ENCODE measurements at places on chromosomes 3 and 15. TPM values are rescaled to one million over a fixed set of nuclear protein-coding genes. Genes with fewer than 3 reads are reported as not detected.

DNA sequence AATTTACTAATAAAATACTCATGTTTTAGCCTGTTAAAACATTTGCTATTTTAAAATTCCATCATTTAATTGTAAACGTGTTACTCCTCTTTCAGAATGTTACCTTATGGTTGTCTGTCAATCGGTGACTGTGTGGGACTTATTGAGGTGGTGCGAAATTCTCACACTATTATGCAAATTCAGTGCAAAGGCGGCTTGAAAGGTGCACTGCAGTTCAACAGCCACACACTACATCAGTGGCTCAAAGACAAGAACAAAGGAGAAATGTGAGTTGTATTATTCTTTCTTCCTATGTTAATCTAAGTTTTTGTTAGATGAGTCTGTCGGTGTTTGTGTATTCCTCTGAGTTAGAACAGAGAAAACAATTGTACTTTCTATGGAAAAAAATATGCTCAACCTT is 21.7 kb downstream of the KCNMB3 start:
- DNase-seq, result no peak

GRCh38 chr15:73841756-73842725 is 31.3 kb upstream of the TBC1D21 start:
- no peak for DNase-seq

GPR176 gene
- polyA plus RNA-seq, result 14.0 TPM

DNA sequence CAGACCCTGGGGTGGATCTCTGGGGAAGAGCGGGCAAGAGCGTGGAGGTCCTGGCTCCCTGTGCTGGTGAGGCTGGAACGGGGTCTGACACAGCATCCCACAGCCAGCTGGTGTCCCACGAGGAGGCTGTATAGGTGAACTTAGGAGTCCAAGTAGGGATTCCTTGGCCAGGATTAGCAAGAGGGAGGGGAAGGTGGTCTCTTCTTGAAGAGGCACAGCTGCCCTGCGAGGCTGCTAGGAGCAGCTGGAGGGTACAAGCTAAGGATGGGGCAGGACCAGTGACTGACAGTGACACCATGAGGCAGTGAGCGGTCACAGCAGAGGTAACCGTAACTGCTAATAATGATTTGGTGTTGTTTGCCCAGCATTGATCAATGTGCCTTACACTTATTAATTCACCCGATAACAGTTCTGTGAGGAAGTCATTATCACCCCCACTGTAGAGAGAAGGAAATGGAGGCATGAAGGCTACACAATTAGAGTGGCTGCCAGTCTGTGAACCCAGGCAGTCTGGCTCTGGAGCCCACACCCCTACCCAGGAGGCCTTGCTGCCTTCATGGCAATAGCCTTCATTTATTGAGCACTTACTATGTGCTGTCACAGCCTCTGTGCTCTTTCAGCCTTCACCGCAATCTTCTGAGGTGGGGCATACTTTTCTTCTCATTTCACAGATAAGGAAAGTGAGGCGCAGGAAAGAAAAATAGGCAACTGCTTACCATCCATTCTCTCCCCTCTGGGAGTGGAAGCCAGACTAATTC is 59.4 kb downstream of the TMEM44 start:
- DNase-seq, result no peak

- DNase-seq, result no peak
Observed at GRCh38 chr3:120875989-120876388, 32.0 kb upstream of the STXBP5L start.

DNA sequence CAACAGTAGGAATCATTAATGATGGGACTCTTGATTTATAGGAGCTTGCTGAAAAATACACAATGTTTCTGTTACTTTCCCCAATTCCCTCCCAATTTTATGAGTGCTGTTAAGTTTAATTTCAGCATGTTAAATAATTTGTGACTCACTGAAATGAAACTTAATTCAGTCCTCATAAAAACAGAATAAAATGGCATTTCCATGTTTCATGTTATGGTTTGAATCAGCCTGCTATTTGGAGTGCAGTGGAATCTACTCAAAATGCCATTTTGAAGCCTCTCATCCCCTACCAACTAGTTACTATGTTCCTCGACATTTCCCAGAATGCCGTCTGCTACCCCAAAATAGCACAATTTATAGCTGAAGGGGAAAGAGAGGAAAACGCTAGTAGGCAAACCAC is 237.5 kb downstream of the ADAMTS17 start:
- DNase-seq, result no peak

CCDC39 gene
- 3.4 TPM for polyA plus RNA-seq

PDIA5 gene
- polyA plus RNA-seq, result 23.4 TPM

- no peak for DNase-seq
Observed at GRCh38 chr3:196207833-196208607, 3.2 kb downstream of the ZDHHC19 start.

- no peak for DNase-seq
Observed at GRCh38 chr15:25683911-25684310, 179.2 kb downstream of the ATP10A start.

GRCh38 chr3:71645140-71645539 is 61.6 kb upstream of the FOXP1 start:
- no peak for DNase-seq

DNA sequence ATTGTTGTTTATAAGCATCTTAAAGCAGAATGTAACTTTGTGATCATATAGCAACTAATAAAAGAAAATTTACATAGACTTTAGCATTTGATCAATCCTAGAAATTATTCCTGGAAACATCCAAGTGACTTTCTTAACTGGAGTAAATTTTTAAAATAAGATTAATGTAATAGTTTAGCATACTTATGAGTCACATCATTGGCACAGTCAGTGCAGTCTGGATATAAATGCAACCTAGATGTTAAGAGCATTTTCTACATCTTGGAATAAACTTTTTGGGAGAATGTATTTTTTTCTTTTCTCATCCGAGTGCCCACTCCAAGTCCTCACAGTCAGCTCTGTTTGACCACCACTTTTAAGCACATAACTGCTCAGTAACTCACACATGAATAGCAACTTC is 324.6 kb upstream of the PLSCR5 start:
- DNase-seq, result no peak

RETNLB gene
- polyA plus RNA-seq, result not detected

TTLL3 gene
- 29.4 TPM for polyA plus RNA-seq

DNA sequence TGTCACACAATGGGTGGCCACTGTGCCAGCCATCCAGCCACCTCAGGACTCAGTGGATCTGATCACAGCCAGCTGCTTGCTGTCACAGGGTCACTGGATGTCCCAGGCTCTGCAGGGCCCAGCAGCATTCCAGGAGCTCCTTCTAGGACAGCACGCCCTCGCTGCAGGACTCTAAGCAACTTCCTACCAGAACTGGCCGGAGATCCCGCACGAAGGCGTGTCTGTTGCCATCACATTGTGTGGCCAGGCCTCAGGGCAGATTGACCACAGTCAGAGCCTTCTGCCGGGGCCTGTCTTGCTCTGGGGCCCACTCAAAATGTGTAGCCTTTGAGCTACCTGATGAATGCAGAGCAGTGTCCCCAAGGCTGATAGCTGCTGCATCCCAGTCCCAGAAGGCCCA is 24.6 kb downstream of the DNAJB8 start:
- no peak for DNase-seq

DNA sequence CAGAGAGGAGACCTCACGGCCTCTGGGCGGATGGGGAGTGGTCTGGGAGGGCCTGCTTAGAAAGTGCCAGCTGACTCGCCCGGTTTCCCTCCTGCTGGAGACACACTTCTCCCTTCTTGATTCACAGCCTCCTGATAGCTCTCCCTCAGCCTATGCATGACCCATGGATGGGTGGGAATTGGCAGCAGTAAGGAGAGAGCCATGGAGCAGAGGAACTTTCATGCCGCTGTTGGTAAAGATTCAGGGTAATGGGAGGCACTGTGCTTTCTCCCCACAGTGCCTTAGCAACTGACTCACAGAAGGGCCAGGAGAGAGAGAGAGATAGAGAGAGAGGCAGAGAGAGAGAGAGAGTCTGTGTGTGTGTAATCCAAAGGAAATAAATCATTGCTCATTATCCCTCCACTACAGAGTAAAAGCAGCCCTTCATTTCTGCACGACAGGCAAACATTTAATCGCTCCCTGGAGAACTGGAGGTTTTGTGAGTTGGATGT is 82.8 kb downstream of the SEMA5B start:
- no peak for DNase-seq

DNA sequence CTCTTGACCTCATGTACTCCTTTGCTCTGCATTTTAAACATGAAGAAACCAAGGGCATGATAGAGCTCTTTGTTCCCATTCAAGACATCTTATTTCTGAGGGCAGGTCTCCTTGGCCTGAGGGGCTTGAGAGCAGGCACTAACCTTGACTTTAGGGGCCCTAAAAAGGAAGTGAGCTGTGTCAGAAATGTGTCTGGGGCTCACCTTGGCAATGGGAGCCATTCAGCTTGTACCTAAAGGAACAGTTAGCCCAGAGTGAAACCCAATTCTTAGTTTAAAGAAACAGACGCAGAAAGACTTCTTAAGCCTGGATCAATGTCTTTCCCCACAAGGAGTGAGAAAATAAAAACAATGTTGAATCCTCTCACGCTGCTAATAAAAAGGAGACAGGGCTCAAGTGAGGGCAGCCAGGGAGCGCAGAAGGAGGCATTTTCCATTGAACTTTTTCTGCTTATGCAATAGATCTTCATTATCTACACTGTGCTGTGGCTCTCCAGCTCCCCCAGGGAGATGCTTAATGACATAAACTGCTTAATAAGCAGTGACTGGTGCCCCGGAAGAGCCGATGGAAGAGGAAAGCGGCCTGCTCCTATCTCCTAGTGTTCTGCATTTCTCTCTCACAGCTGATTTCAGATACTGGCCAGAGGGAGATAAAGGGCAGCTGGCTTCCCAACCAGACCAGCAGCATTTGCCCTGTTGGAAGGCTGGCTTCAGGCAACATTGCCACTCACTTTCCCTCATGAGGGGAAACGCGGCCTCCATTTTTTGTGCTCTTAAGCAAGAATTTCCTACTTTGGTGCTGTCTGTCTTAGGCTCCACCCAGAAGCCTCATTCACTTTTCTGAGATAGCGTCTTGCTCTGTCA is 152.0 kb downstream of the OPA1 start:
- no peak for DNase-seq

DNA sequence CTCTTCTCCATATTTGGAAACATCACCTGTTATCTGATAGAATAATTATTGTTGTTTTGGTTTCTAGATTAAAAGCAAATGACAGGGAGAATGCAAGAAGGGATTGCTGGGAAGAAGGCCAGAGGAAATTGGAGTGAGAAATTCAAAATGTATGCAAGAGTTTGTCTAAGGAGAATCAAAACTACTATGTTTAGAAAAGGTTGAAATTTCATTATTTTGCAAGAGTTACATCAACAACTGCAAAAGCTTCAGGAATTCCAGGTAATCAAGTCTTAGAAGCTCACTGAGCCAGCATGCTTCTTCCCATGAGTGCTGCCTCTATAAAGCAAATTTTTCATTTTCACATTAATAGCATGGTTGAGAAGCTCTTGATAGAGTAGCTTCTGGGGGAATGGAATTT is 177.2 kb upstream of the GBE1 start:
- DNase-seq, result no peak

DNA sequence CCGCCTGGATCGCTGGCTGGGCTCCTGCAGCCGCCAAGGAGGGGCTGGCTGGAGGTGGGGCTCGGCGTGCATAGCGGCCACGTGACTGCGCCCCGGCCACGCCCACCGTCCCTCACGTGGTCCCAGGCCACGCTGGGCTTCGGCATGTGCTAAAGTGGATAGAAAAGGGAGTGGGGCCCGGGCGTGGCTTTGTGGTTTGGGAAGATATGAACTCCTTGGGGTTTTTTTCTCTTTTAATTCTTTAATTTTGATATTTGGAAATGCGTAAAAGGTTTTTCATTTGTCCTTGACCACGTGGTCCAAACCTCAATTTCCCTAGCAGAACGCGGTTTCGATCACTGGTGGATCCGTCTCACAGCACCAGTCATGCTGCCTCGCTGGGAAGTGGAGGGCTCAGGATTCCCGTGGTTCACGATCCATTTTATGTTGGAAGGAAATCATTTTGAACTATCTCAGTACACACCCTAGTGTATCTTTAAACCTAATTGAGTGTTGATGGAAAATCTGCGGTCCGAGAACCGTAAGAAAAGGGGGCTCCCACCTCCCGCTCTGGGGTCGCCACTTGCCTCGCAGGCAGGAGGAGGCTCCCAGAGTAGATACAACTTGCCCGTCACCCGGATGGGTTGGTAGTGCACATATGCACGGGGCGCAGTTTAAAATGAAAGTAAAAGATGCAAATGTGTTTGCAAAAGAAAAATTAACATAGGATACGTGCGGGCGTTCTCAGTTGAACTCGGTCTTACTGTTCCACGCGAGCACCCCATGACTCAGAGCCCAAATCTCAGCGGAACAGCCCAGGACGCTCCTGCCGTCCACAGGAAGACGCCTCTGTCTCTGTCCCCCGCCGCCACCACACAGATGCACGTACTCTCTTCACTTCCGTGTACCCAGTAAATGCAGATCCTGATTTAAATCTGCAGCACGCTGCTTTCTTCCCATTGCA is 141.9 kb downstream of the PGPEP1L start:
- no peak for DNase-seq

DNA sequence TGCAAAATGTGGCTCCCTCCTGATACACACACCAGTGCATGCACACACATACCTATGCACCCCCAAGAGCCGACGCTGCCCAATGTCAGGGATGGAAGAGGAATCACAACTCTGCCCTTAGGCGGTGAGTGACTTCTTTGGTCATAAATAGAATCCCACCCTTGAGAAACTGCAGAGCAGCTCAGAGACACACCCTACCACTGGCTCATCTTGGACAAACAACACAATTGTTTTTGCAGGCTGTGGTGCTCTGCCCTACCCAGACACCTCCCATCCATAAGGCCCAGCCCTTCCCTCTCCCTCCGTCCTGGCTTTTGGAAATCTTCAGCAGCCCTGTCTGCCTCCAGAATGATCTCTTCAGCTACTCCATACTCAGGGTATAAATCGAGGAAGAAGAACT is 73.8 kb upstream of the HRH1 start:
- DNase-seq, result no peak

SELENOK gene
- polyA plus RNA-seq, result 97.3 TPM

ERC2 gene
- 3.4 TPM for polyA plus RNA-seq

Data from left renal cortex interstitium (tissue), 4 donors.